ENCODE measurements at places on chromosomes 16 and 17.

- DNase-seq: peak; percentile 68
Measured at GRCh38 chr17:7889166-7889955, 772 bp downstream of the CHD3 start.

GRCh38 chr17:65530523-65531255, 30.8 kb downstream of the AXIN2 start:
- DNase-seq: no peak

GRCh38 chr17:50865060-50865867, 890 bp downstream of the TOB1 start:
- peak; percentile 64 for DNase-seq

- no peak for DNase-seq
Measured at GRCh38 chr16:17408955-17409441, 61.8 kb downstream of the XYLT1 start.

DNA sequence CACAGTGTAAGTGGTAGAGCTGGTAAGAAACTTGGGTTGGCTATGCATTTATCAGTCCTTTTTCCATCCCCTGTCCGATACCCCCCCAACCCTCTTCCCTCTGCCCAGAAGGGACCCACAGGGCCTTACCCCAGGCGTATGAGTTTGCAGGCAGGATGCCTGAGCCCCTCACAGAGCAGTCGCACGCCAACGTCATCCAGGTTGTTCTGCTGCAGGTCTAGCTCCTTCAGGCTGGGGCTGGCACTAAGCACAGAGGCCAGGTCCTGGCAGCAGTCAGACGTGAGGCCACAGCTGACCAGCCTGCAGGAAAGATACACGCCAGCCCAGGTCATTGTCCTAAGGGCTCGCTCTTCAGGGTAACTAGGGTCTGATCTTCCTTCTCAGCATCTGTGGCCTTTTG, 45.0 kb downstream of the NLRP1 start:
- no peak for DNase-seq

DNA sequence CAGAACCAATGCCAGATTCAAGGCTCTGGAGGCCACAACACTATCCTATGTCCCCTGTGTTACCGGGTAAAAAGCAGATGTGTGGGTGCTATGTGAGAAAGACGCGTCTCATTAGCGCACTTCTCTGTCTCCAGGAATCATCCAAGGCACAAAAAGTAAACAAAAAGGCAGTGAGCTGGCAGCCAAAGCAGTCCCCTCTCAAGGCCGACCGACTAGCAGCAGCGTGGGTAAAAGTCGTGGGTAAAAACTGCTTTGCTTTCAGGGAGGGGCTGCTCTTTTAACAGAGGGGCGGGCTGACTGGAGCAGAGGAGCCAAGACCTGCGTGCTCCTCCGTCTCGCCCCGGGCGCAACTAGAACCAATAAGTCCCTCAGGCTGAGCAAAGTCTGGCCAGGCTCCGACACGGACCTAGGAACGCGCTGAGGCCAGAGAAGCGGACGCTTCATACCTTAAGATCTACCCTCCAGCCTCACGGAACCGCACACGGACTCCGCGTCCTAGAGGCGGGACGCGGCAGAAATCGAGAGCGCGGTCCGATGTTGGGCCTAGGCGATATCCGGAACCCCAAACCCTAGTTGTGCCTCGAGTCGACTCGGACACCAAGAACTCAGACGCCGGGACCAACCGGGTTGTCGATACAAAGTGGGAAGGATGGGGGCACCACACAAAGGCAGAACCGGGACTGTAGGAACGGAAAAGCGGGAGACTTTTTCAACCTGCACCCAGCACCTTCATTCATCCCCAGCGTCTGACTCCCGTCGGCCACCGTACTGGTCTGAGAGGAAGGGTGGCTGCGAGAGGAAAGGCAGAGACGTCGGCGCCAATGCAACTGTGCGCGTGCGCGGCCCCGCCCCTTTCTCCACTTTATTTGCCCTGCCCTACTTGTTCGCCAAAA, at the start of gene INTS2:
Gene INTS2 (minus strand): TSS at position 775 of the 893 bp plus-strand sequence. CDS start 1,338 bp downstream, outside the sequence.
- DNase-seq: peak; percentile 97

- DNase-seq: no peak
Measured at GRCh38 chr16:89246383-89246902, 28.9 kb downstream of the ZNF778 start.

- peak; percentile 68 for DNase-seq
Measured at GRCh38 chr16:67672739-67673662, 6.4 kb downstream of the C16orf86 start.

DNA sequence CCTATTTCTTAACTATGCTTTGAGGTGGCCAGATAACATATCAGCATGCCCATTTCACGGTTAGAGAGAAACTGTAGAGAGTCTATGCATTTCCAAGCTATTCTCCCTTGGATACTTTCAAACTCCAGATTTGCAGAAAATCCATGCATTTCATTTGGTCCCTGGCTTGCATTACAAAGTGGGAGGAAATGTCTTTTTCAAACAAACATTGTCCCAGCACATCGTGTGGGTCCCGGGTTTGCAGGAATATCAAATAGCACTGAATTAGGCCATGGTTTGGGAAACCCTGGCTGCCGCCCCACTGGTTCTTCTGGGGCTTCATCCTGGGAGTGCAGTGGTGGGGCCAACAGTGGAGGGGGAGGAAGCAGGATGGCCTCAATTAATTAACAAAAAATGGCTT, 171.9 kb downstream of the IRX5 start:
- no peak for DNase-seq

- DNase-seq: no peak
Measured at GRCh38 chr17:75816693-75817092, 27.5 kb downstream of the UNC13D start.

DNA sequence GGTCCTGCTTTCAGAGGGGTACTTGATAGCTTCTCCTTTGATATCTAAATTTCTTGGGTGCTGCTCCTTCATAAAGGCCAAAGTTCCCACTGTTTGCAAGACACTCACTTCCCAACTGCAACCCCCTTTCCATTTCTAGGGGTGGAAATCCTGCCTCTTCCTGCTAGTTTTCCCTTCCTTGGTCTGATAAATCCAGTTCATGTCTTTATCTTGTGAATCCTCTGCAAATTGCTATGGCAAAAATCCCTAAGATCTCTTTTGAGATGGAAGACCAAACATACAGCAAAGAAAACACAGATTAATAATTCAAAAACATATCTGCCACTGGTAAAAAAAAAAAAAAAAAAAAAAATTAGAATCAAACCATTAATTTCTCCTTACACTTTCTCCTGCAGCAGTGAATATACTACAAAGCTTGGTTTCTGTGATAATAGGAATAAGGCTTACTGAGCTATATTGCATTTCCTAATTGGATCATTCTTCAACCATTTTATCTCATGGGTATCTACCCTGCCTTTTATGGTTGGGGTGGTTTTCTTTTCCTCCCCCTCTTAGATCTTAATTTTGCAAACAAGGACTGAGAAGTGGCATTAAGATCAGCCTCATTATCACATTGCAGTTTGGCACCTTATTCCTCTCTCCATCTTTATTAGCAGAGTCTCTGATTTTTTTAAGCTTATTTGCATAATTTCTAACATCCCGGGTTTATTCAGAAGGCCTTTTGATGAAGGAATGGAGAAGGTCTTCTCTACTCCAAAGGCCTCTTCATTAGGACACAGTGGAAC, 439.1 kb downstream of the XYLT1 start:
- no peak for DNase-seq

DNA sequence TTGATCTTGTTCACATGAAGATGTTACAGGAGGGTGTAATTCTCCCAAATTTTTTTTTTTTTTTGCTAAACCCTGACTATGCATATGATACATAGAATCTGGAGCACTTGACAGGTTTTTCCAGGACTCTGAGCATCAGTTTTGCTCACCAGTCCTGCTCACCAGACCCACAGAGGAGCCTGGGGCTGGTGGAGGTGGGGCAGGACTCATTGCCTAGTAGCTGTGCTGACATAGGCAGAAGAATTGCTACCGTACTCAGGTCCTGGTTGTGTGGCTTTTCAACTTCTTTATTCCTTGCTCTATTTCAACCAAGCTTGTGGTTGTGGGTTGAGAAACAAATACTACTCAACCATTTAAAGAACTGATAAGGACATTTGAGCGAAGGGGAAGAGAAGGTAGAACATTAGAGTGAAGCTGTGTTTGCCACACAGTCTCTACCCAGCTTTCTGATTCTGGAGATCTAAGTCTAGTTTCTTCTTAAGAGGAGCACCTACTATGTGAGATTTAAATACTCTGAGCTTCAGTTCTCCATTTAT, 212.4 kb downstream of the UTP18 start:
- DNase-seq: no peak

- DNase-seq: no peak
Measured at GRCh38 chr17:67051155-67051538, 6.8 kb downstream of the CACNG1 start.

DNA sequence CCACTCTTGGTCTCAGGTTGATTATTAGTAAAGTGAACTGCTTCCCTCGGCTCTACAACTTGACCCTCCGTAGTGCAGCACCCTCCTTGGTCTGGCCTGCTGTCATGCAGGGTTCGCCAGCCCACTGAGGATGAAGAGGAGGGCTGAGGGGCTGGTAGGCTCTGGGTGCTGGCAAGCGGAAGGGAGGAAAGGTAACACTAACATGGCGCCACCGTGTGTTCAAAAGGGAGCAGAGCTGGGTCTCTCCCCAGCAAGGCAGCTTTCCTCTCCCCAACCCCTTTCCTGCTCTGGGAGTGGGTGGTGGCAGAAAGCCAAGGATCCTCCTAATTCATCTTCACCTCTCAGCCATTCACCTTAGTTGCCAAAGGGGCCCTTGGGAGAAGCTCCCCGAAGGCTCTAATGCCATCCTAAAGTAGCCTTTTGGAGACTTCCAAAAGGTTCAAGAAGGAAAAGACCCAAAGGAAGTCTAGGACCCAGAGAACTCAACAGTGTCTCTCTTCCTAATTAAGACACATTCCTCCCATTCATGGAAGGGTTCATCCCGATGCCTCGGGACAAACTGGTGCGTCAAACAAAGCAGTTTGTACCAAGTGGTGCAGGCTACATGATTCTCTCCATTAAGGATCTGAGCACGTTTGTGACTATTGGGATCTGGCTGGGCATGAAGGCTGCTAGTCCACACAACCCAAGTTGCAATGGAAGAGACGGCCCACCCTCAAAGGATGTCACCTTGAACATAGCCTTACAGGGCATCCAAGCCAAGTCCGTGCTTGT, 90.8 kb upstream of the TOB1 start:
- peak; percentile 77 for DNase-seq

DNA sequence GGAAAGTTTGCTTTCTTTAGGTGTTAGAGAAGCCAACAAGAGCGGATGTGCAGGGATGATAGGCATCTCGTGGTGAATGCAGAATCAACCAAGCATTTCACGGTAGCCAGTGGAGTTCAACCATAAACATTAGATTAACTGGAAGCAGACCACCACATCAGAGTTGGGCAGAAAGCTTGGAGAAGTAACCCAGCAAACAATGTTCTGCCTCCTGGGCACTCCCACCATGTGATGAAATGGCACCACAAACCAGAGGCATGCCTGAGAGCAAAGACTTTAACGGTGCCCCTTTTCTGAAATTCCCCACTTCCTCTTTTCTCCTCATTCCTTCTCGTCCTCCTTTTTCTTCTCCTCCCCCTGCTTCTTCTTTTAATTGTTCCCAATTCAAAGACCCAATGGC, 193.5 kb upstream of the ANKFN1 start:
- DNase-seq: no peak

GRCh38 chr17:40530531-40530994, 29.1 kb upstream of the TNS4 start:
- peak; percentile 9 for DNase-seq

DNA sequence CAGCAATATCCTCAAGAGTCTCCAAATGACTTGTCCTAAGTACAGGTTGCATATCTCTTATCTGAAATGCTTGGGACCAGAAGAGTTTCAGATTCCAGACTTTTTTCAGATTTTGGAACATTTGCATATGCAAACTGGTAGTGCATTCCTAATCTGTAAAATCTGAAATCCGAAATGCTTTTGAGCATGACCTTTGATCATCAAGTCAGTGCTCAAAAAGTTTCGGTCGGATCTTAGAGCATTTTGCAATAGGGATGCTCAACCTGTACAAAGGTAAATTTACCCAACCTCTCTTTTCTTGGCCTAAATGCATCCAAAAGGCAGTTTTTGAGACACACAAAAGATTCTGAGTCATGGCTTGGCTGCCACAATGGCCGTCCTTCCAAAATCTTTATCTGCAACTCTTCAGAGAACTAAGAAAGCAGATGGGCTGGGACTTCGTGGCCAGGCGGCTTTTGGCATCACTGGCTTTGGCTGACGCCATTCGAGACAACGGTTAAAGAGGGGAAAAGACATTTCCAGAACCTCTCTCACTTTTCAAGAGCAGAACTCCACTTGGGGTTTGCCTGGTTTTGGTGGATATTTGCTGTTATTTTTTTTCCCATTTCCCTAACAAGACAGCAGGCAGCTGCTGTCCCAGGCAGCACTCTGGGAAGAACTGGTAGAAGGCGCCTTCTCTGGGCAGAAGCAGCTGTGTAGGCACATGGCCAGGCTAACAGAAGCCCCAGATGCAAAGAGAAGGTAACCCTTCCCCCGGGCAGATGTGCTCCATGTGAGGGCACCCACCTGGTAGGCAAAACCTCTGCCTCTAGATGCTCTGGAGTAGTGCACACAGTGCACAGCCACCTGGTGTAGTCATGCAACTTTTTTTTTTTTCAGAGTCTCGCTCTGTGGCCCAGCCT, 8.9 kb downstream of the CPPED1 start:
- no peak for DNase-seq

- DNase-seq: peak; percentile 76
Measured at GRCh38 chr17:48037036-48037837, at the start of gene COPZ2. Gene COPZ2, minus strand, starts transcription at chr17:48037797. Its CDS starts 20 bp downstream, at chr17:48037777.

DNA sequence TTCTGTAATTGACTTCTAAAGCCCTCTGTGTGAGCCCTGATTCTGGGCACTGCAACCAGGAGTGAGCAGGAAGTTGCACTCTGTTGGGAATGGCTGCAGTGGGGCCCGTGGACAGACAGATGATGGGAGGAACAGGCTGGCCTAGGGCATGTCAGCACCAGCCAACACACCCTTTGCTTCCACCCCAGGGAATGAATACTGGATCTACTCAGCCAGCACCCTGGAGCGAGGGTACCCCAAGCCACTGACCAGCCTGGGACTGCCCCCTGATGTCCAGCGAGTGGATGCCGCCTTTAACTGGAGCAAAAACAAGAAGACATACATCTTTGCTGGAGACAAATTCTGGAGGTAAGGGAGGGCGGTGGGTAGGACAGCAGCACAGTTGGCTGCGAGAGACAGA, 10.8 kb upstream of the LPCAT2 start:
- no peak for DNase-seq

DNA sequence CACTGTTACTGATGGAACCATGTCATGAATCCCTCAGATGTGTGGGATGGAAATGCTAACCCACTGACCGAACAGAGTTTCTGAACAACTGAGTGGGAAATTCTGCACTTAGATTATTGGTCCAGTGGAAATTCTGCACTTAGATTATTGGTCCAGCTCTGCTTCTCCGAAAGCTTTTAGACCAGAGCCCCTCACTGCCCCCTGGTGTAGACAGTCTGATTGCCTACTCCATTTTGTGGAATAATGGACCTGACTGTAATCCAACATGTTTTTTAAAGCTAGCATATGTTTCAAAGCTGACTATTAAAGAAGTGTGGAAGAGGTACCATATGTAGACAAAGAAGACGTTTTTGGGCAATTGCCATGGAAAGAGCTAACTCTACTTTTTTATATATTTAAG, 50.3 kb upstream of the TBX2 start:
- DNase-seq: no peak

- no peak for DNase-seq
Measured at GRCh38 chr16:13902677-13903076, 17.3 kb upstream of the ERCC4 start.

- no peak for DNase-seq
Measured at GRCh38 chr16:58850678-58851020, 116.5 kb upstream of the GOT2 start.
